ENCODE measurements at places on chromosomes 7 and 10.

DNA sequence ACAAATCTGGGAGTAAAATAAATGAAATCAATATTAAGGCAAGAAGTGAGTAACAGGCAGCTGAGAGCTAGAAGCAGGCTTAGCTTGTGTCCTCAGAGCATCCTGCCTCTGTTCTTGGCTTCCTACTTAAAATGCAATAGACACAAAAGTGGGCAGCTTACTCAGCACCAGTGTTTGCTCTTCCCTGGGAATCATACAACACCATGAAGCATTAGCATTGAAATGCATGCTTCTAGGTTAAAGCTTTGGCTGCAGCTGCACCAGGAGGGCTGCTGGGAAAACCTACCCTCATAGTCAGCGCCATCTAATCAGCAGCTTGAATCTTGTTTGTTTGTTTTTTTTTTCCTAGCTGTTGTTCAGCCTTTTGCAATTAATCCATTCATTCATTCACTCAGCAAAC lies 104.2 kb upstream of the VWC2 start:
- no peak for DNase-seq

DNA sequence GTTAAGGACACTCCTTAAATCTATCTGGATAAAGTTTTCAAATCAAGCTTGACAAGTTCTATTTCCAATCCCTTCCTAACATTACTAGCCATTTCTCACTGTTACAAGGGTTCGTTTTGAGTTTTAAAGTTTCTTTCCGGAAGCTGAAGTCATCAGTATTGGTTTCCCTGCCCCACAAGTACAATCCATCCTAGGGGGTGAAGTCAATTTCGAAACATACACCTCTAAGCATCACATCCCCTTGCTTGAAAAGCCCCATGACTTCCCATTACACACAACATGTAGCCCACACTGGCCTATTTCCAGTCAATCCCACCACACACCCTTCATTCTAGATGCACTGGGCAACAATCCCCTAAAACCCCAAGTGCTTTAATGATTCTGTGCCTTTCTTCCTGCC lies 13.0 kb downstream of the DPY19L1 start:
- DNase-seq, result no peak

- DNase-seq, result no peak
Measured at GRCh38 chr10:117967149-117967650, 79.5 kb downstream of the RAB11FIP2 start.

DNA sequence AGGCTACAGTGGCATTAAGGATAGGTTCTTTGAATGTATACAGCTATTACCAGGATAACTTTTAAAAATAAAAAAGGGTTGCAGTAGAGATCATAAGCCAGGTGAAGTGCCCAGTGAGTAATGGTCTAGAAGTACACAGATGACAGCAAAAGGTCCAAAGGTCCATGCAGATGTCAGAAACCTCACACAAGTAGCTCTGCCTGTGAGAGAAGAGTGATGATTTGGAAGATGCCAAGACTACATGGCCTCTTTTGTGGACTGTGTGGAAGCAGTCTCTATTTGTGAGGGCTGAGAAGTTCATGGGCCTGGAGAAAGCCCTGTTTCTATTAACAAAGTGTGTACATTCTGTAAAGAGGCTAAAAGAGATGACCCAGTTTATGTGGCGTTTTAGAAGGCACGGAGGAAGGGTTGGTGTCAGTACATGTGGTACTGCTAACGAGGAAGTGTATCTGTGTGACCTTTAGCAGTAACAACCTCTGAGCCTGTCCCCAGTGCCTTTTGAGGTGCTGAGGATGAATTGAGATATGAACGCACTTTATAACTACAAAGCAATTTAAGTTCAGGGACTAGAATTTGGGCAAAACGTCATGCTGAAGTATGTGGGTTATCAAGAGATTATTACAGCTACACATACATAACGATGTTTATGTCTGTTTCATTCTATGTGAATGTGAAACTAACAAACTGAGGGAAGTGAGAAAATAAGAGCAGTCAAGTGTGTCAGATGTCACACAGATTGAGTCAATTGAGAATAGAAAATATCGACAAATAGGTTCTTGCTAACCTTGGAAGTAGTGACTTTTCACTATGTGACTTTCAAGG lies 7.6 kb downstream of the CYCS start:
- DNase-seq, result no peak

All from DMS79 treated with DMSO at 0.1 percent for 48 hours (cell line).